Left lung (tissue), 14 donors: ENCODE measurements at places on chromosomes 11 and 22.

GRCh38 chr22:28148816-28149465, 229.9 kb upstream of the PITPNB start:
- DNase-seq: no peak
- no peaks in the 10 kb centered on the region for H3K4me1 ChIP-seq
- H3K4me3 ChIP-seq: no peak overlapping the region
- no peaks in the 10 kb centered on the region for H3K36me3 ChIP-seq
- H3K27me3 ChIP-seq: no peaks in the 10 kb centered on the region
- no peak overlapping the region for H3K27ac ChIP-seq

GRCh38 chr11:95625164-95625900, 164.2 kb downstream of the FAM76B start:
- no peaks in the 10 kb centered on the region for H3K4me1 ChIP-seq
- H3K27me3 ChIP-seq: no peaks in the 10 kb centered on the region
- H3K27ac ChIP-seq: no peak overlapping the region
- no peak overlapping the region for H3K4me3 ChIP-seq
- H3K36me3 ChIP-seq: no peaks in the 10 kb centered on the region
- no peak for DNase-seq

DNA sequence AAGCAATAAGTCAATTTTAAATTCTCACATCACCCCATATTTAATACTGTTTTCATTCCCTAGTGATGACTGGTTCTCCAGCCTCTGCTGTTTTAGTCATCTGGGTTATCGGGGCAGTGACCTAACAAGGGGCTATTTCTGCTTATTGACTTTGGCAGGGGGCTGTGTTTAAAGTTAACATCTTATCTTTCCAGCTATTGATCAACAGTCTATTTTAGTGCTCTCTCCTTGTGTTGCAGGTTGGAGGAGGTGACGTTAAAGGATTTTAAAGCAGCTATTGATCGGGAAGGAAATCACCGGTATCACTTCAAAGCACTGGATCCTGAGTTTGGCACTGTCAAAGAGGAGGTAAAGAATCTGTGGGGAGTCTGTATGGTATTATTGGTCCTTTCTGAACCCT, 7.7 kb upstream of the DLAT start:
- no peak for DNase-seq
- no peak overlapping the region for H3K27ac ChIP-seq
- H3K36me3 ChIP-seq: no peaks in the 10 kb centered on the region
- H3K4me3 ChIP-seq: no peak overlapping the region

DNA sequence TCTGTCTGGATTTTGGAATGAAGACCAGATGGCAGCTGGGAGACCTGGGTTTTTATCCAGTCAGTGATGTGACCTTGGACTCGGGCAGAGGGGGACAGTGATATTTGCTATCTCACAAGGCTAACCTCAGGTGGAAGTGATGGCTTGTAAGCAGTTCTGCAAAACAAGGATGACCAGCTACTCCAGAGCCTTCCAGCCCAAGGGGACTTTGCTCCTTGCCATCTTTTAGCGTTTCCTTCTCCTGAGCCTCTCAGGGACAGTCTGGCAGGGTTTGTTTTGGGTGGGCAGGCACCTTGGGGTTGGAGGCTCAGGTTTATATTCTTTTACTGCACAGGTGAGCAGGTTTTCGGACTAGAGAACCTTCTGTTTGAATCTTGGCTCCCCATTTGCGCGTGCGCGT, 9.5 kb upstream of the OSBP2 start:
- no peak overlapping the region for H3K27ac ChIP-seq
- H3K27me3 ChIP-seq: no peaks in the 10 kb centered on the region
- no peak for DNase-seq
- H3K36me3 ChIP-seq: no peaks in the 10 kb centered on the region

GRCh38 chr11:94271885-94272372, 32.5 kb upstream of the IZUMO1R start:
- H3K4me1 ChIP-seq: no peaks in the 10 kb centered on the region
- H3K36me3 ChIP-seq: no peaks in the 10 kb centered on the region
- H3K4me3 ChIP-seq: no peak overlapping the region
- no peak overlapping the region for H3K27ac ChIP-seq

- H3K27me3 ChIP-seq: no peaks in the 10 kb centered on the region
- H3K36me3 ChIP-seq: no peaks in the 10 kb centered on the region
- H3K4me3 ChIP-seq: peak overlapping the region; percentile 88
- peak; percentile 93 for DNase-seq
- H3K27ac ChIP-seq: peak overlapping the region; percentile 93
Observed at GRCh38 chr22:38398609-38399461, 56.2 kb downstream of the KCNJ4 start.

GRCh38 chr11:86641537-86642261, 30.7 kb downstream of the ME3 start:
- H3K4me1 ChIP-seq: no peaks in the 10 kb centered on the region
- DNase-seq: no peak
- no peaks in the 10 kb centered on the region for H3K27me3 ChIP-seq
- no peak overlapping the region for H3K27ac ChIP-seq
- H3K36me3 ChIP-seq: no peaks in the 10 kb centered on the region

DNA sequence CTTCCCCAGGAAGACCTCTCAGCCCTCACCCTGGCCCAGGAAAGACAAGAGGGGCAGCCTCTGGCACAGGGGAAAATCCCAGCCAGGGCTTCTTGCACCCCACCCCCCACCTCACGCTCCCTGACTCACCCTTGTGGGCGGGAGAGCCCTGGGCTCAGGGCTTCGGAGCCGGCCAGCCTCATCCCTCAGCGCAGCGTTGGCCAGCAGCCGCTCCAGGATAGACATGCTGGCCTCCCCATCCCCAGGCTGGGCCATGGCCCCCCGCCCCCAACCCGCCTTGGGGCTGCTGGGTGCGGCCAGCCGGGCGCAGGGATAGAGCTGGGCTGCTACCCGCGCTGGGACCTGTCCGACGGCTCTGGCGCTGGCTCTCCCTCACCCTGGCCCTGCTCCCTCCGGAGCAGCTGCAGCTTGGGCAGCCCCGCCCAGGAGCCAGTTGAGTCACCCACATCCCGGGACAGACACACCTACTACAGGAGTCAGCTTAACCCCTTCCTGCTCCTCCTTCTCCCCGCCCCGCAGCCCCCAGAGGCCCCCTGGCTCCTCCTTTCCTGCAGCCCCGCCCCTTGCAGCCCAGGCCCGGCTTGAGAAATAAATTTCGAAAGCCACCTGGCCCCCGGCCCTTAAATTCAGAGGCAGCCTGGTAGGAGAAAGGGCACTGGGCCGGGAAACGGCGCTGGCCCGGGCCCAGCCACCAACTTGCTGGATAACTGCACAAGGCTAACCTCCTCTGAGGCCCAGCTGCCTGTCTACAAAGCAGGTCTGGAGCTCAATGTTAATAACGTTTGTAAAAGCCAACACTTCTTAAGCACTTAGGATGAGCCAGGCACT, 13.4 kb downstream of the TNKS1BP1 start:
- H3K4me3 ChIP-seq: peak overlapping the region; percentile 20
- DNase-seq: peak; percentile 94
- no peaks in the 10 kb centered on the region for H3K27me3 ChIP-seq
- H3K36me3 ChIP-seq: no peaks in the 10 kb centered on the region
- peaks cover 74% of the 10 kb centered on the region for H3K4me1 ChIP-seq

DNA sequence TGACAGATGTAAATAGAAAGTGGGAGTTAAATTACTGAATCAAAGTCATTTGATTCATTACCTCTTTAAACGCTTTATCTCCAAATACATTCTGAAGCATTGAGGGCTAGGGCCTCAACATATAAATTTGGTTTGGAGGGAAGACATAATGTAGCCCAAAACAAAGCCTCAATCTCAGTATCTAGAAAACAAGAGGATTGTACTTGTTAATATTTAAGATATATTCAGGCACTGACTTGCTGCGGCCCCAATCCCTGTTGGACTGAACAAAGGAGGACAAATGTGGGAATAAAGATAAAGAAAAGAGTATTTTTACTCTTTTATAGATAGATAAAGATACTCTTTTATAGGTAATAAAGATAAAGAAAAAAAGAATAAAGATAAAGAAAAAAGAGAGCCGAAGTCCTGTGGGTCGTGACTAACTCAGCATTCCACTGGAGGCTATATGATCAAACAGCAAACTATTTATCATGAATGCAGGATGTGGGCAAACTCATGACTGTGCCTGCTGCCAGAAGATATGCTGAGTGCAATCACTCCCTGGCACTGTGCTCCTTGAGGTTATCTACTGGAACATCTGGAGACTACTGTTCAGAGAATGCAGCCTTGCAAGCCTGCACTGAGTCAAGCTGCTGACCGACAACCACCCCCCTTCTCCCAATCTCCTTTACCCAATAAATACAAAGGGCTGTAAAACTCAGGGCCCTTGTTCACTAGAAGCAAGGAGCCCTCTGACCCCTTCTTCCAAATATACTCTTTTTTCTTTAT, 6.9 kb downstream of the OR10V1 start:
- H3K27ac ChIP-seq: no peak overlapping the region
- H3K36me3 ChIP-seq: no peaks in the 10 kb centered on the region
- no peaks in the 10 kb centered on the region for H3K27me3 ChIP-seq
- H3K4me1 ChIP-seq: no peaks in the 10 kb centered on the region
- H3K4me3 ChIP-seq: no peak overlapping the region

DNA sequence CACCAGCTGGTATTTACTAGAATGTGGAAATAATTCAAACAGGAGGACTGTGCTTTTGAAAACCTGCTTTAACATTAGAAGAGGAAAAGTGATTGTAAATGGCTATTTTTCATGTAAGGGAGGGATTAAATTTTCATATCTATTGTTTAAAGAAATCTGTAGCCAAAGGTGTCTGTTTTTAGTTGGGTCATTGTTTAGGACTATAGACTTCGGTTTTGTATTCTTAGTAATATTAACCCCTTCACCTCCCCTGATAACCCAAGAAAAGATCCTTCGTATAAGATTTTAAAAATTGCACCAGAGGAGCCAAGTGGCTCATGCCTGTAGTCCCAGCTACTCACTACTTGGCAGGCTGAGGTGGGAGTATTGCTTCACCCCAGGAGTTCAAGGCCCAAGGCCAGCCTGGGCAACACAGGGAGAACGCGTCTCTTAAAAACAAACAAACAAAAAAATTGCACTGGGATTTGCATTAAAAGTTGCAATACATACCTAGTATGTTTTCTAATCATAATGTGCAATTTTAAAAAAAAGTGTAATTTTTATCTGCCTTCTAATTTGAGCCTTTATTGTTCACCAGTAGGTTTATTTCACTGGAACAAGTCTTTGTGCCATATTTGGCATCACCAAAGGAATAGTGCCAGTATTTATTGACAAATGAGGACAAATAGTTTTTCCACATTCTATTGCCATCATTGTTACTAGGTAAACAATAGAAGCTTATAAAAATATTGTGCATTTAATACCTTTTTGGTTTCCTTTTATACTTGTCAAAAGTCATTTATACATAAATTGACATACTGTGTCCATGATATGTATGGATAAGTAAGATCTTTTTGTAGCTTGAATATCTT, 34.3 kb downstream of the MTMR3 start:
- H3K4me3 ChIP-seq: no peak overlapping the region
- H3K27me3 ChIP-seq: no peaks in the 10 kb centered on the region
- no peak overlapping the region for H3K27ac ChIP-seq
- peaks cover 60% of the 10 kb centered on the region for H3K4me1 ChIP-seq

DNA sequence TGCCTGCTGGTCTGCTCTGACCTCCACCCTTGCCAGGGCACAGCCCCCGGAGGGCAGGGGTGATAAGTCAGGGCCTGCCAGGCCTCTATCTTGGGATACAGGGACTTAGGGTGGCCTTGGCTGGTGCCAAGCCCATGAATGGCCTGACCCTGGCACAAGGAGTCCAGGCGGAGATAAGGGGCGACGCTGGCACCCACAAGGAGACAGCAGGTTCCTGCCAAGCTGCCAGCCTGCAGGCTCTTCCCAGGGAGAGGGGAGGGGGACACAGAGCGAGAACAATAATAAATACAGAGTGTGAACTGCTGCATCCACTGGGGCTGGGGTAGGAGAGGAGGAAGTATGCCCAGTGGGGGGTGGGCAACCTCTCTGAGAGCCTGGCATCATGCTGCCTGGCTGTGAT, 978 bp downstream of the CSDC2 start:
- H3K4me1 ChIP-seq: peaks cover 2% of the 10 kb centered on the region
- H3K27me3 ChIP-seq: no peaks in the 10 kb centered on the region
- H3K4me3 ChIP-seq: no peak overlapping the region
- no peak for DNase-seq

DNA sequence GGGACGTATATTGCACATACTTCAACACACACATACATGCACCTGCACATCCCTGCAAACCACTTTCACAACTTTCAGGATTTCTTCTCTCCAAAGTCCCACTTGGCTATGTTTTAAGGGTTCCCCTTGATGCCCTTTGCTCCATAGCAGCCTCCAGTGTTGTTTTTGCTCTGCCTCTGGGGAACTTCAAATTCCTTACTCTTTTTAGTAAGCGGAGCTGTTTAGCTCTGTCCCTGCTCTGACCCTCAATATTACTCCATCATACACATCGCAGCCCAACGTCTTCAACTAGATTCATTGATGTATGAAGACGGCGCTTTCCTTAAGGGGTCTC, 18.3 kb downstream of the PRR5L start:
- no peaks in the 10 kb centered on the region for H3K36me3 ChIP-seq
- no peak overlapping the region for H3K27ac ChIP-seq
- H3K27me3 ChIP-seq: no peaks in the 10 kb centered on the region
- H3K4me3 ChIP-seq: no peak overlapping the region
- DNase-seq: no peak
- no peaks in the 10 kb centered on the region for H3K4me1 ChIP-seq

DNA sequence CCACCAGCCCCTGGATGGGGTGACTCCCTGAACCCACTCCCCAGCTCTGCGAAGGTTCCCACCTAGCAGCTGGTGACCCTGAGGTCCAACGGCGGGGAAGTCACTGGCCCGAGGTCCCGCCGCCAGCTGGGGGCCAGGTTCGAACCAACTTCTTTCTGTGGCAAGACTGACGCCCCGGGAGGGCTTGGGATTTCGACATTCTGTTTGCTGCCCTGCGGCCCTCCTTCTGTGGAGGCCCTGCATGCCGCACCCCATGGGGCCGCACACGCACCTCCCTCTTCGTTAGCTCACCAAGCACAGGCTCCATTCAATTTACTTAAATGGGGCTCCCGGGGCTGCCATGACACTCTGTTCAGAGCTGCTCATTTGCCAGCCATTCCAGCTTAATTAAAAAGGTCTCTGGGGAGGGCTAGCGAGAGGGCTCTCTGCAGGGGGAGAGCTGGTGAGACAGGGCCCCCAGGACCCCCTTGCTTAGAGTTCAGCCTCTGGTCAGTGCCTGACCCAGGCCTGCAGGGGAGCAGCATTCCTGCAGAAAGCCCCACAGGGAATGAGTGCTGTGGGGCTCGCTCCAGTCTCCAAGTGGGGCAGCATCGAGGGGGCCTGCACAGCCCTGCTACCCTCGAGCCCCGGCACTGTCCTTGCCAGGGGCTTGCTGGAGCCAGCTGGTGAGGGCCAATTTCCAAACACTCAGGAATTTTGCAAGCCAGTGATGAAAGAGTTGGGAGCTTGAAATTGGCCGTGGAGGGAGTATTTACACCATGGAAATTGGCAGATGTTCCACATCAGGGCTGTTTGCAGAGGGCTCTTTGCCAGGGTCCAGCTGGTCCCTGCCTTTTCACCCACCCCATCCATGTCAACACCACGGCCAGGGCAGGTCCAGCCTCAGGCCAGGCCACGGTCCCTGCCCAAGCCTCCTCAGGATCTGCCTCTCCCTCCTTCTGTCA, 80.8 kb downstream of the CACNA1I start:
- H3K36me3 ChIP-seq: no peaks in the 10 kb centered on the region
- no peak overlapping the region for H3K27ac ChIP-seq
- no peaks in the 10 kb centered on the region for H3K4me1 ChIP-seq
- H3K4me3 ChIP-seq: no peak overlapping the region

- H3K27ac ChIP-seq: no peak overlapping the region
- H3K4me3 ChIP-seq: no peak overlapping the region
- no peaks in the 10 kb centered on the region for H3K36me3 ChIP-seq
- no peak for DNase-seq
- no peaks in the 10 kb centered on the region for H3K4me1 ChIP-seq
Observed at GRCh38 chr11:134202661-134203060, 21.1 kb downstream of the NCAPD3 start.

- no peak for DNase-seq
- H3K36me3 ChIP-seq: no peaks in the 10 kb centered on the region
- H3K27me3 ChIP-seq: no peaks in the 10 kb centered on the region
- H3K27ac ChIP-seq: no peak overlapping the region
- H3K4me3 ChIP-seq: no peak overlapping the region
Observed at GRCh38 chr11:44017443-44018126, 30.2 kb upstream of the ACCSL start.
